Stimulated activated CD8-positive, alpha-beta memory T cell treated with anti-CD3 and anti-CD28 coated beads, Interleukin-2, amount 100 ng/mL, for 48 hours (primary cell): ENCODE measurements at places on chromosomes 4 and X.

GRCh38 chrX:68902706-68903504, 74.1 kb downstream of the EFNB1 start:
- DNase-seq, result no peak

- DNase-seq, result no peak
These were observed 206.3 kb downstream of the CBR4 start for GRCh38 chr4:168803732-168804131.

DNA sequence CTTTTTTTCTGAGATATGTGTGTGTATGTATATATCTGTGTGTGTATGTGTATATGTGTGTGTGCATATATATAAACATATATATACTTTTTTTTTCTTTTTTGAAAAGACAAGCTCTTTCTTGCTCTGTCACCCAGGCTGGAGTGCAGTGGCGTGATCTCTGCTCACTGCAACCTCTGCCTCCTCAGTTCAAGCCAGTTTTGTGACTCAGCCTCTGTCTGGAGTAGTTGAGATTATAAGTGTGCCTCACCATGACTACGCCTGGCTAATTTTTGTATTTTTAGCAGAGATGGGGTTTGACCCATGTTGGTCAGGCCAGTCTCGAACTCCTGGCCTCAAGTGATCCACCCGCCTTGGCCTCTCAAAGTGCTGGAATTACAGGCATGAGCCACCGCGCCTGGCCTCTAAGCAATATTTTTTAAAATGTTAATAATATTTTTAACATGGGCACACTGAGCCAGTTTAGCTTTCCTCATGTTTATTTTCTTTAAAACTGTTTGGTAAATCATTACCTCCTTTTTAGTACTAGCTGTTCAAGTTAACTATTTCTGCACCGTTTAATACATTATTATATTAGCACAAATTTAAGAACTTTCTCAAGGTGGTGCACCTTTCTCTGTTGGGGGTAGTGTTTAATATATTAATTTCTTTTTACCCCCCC, 33.3 kb downstream of the BBS12 start:
- no peak for DNase-seq

GRCh38 chr4:47084795-47085194, 53.4 kb downstream of the GABRB1 start:
- DNase-seq, result no peak

DNA sequence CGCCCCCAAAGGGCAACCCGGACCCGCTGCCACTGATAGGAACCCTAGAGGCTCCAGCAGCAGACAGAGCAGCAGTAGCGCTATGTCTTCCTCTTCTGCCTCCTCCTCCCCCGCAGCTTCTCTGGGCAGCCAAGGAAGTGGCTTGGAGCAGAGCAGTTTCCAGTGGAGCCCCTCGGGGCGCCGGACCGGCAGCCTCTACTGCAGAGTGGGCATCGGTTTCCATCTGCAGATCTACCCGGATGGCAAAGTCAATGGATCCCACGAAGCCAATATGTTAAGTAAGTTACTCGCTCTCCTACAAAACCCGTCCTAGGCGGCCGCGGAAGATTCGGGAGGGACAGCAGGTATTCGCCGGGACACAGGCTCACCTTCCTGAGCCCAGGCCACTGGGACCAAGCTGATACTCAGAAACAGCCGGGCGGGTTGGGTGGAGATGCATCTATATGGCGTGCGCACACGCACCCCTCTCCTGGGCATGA, 477 bp downstream of the FGF5 start:
- no peak for DNase-seq

GRCh38 chr4:170388255-170388654, 298.5 kb upstream of the AADAT start:
- no peak for DNase-seq

DNA sequence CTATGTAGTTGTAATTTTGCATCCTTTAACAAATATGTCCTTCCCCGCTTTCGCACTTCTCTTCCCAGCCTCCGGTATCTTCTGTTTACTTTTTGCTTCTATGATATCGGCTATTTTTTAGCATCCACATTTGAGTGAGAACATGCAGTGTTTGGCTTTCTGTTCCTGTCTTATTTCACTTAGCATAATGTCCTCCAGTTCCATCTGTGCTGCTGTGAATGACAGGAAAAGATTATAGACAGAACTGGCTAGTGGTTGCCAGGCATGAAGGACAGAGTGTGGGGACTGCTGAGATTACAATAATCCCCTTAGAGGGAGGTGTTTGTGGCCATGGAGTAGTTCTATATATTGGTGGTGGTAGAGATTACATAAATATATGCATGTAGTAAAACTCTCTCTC, 588.6 kb downstream of the NLGN4X start:
- no peak for DNase-seq

DNA sequence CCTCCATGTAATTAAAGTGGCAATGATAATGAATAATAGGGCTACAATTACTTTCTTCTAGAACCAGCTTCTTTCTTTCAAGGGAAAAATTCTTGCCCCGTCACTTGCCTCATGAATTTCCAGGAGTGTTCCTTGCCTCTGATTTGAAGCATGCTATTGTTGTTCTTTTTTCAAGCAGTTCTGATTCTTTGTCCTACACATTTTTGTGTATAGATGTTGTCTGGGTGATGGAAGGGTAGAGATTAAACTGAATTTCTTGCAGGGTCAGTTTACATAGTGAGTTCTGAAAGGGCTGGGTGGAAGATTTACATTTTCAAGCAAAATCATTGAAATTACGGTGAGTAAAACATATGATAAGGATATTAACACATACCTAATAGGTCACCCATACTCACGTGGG, 107.0 kb upstream of the TENM3 start:
- no peak for DNase-seq

DNA sequence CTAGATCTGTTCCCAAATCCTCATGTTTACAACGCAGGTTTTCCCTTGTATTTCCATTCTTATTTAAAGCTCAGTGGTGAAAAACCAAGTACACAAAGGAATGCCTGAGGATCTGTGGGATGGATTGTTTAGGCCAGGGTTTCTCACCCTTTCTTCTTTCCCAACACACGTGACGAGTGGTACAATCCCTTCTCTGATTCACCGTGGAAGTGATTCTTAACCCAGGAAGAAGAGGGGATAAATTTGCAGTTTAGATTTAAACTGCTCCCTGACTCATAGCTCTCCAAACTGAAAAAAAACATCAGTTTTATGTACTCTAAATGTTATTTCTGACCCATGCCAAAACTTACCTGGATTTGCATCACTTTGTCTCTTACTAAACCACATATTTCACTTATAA, 17.0 kb downstream of the PAQR3 start:
- DNase-seq, result no peak

GRCh38 chr4:3573131-3573530, 40.9 kb upstream of the LRPAP1 start:
- DNase-seq, result no peak

DNA sequence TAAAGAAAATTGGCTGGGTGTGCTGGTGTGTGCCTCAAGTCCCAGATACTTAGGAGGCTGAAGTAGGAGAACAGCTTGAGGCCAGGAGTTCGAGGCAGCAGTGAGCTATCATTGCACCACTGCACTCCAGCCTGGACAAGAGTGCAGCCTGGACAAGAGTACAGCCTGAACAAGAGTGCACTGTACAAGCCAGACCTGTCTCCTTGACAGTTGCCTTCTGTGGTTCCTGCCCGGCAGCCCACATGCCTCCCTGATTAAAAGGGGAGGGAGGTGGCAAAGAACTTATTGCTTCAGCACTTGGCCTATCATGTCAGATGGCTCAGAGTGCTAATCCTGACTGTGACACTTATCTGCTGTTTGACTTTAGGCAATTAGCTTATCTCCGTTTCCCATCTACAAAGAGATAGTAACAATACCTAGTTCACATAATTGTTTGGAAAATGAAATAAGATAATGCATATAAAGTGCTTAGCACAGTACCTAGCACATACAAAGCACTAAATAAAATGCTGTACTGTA, 249.1 kb downstream of the DCLK2 start:
- DNase-seq, result no peak

GRCh38 chrX:68698942-68699341, 51.5 kb downstream of the STARD8 start:
- DNase-seq, result no peak

- no peak for DNase-seq
These were observed 363.1 kb upstream of the SLIT2 start for GRCh38 chr4:19888587-19888986.

GRCh38 chrX:7261672-7262332, 113.8 kb upstream of the PUDP start:
- no peak for DNase-seq

DNA sequence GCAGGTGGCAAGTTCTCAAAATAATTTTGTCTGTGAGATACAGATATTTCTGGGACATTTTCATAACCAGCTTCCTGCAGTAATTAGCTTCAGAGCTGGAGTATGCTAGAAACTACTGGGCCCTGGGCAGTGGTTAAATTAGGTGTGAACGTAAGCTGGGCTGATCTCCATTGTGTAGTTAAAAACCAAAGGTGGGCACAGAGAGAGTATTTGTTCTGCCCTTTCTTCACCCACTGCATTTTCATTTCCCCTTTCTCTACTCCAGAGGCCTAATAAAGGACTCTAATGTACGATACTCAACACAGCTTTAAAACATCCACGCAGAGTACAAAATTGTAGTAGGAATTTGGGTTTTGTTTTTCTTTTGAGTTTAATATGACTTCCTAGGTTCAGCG, 252.7 kb downstream of the SPRY1 start:
- no peak for DNase-seq

DNA sequence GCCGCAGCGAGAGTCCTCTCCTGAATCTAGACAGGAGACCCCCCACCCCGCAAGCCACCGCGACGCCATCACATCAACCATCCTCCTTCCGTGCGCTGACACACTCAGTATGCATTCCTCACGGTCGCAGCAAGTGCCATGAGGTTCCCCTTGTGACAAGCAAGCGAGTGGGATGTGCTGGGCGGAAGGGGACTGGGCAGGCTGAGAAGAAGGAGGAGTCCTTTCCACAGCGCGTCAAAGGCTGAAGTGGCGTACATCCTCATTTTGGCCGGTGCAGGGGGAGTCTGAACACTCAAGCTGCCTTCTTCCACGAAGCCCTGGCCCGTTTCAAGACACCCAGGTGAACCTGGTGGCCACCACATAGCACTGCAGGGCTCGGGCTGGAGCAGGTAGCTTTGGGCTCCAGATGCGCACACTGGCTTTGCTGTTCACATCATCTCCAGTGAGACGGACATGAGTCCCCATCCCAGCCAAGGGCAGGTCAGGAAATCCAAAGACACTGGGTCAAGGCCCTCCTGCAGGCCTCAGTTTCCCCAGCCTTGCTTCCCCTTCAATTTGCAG, 30.4 kb downstream of the CCNQ start:
- DNase-seq, result no peak

DNA sequence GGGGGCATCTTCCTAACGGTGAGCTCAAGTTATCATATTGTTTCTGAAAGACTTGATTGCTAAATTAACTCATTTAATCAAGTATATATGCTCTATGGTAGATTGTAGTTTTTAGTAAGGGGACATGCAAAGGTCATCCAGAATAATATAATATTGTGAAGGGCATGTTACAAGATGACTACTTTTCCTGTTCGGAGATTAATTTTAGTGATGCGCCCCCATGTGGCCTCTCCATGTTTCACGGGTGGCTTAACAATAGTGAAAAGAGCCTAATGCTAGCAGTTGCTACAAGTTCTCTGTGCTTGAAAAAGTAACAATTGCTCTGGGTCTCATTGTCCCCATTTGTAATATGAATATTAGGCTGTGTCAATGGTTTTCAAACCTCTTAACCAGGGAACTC, 12.2 kb downstream of the SMPX start:
- peak; percentile 7 for DNase-seq

DNA sequence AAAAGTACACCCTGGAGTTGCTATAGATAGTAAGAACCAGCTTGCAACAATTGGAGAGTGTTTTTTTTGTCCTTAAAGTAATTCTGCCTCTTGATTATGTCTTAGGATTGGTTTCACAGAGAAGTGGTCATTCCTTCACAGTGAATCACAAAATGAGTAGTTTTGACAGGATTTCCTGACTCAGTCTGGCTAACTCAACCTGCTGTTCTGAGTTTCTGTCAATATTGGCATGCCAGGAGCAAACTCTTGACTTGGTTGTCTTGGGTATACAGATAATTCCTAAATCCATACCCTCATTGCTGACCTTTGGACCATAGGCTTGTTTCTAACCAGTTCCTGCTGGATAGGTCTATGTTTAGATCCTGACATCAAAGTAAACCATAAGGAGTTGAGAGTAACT, 9.4 kb downstream of the FHIP1A start:
- DNase-seq, result no peak

DNA sequence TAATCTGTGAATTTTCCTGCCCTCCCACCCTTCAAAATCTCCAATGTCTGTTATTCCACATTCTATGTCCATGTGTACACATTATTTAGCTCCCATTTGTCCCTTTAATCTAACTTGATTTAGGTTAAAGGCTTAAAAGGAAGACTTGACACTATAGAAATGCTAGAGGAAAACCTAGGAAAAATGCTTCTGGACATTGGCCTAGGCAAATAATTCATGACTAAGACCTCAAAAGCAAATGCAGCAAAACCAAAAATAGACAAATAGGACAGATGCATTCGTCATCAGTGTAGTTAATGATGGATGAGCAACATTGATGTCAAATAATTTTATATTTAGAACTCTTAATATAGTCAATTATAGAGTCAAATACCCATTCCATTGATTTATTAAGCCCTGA, 36.9 kb downstream of the INTU start:
- no peak for DNase-seq

GRCh38 chr4:20353646-20354045, 101.9 kb downstream of the SLIT2 start:
- DNase-seq, result no peak

DNA sequence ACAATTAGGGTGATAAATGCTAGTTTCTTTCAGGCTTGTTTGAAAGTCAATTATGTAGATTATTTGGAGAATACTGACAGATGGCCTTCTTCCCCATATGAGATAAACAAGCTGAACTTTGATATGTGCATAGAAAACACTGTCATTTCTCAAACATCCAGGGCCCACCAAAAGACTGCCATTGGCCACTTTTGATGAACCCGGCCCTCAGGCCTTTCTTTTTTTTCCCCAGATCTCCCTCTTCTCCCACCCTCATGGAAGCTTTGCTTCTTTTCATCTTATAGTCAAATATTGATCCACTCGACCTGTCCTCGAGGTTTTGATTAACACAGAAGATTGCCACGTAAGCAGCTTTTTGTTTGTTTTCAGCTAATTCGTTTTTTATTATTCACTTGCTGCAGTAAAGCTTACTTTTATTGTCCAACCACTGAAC, 377.4 kb downstream of the SMARCA1 start:
- no peak for DNase-seq

GRCh38 chr4:11821772-11822430, 393.2 kb upstream of the HS3ST1 start:
- no peak for DNase-seq

DNA sequence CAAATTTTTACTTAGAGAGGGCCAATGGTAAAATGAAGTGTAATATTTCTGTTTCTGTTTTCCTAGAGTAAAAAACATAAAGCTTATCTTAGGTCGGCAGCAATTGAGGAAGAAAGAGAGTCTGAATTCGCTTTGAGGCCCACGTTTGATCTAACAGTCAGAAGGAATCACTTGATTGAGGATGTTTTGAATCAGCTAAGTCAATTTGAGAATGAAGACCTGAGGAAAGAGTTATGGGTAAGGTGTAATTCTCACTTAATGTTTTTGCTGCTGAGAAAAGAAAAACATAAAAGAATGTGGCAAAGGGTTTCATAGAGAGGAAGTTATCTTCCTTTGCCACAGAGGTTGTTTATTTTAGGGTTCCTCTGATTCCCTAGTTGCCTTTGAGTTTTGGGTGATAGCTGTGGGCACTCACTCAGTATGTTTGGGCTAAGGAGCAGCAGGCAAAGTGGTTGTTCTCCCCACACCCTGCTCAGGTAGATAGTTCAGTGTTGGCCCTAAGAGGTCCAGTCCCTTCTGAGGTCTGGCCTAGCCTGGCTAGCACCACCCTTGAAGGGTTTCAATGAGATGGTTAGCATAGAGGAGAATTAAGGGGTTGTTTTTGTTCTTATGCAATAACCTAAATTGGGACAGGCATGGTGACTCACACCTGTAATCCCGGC, 32.3 kb downstream of the HERC5 start:
- no peak for DNase-seq
